CD8-positive, alpha-beta T cell (primary cell): ENCODE measurements at places on chromosomes 3 and 15.

GRCh38 chr3:24191801-24192403 lies 246.8 kb downstream of the NR1D2 start:
- no peak for DNase-seq

GRCh38 chr15:49190586-49190985 lies 20.5 kb downstream of the GALK2 start:
- DNase-seq, result no peak

- no peak for DNase-seq
These were observed 156.7 kb downstream of the RAB11A start for GRCh38 chr15:66025972-66026371.

DNA sequence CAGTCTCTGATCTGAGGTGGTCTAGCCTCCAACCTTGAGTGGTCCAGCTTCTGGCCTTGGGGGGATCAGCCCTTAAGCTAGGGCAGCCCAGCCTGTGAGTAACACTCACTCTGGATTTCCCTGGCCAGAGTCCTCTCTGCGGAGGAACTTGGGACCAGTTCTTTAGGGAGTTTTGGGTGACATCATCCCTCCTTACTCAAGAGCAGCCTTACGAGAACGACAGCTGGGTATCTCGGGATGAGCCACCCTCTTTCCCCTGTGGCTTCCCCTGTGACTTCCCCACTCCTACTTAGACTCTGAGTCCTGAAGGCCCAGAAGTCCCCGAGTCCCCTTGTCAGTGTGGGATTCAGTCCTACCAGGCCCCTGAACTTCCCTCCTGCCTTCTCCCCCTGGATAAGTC lies 10.2 kb upstream of the PLXND1 start:
- no peak for DNase-seq

GRCh38 chr15:72451224-72451623 lies 22.9 kb upstream of the ARIH1 start:
- no peak for DNase-seq

GRCh38 chr3:77370413-77370812 lies 330.5 kb downstream of the ROBO2 start:
- no peak for DNase-seq

DNA sequence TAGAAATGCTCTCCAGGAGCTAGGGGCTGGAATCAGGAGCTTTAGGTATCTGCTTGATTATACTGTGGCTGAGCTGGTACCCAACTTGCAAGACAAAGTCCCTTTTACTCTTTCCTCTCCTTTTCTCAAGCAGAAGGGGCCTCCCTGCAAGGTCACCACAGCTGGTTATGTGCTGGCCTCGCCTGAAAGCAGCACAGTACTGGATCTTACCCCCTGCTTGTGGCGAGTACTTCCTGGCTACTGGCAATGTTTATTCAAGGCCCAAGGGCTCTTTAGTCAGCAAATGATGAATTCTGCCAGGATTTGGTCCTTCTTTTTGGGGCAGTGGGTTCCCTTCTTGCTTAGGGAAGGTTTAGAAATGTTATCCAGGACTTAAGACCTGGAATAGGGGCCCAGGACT lies 234.6 kb downstream of the RAP2B start:
- no peak for DNase-seq

DNA sequence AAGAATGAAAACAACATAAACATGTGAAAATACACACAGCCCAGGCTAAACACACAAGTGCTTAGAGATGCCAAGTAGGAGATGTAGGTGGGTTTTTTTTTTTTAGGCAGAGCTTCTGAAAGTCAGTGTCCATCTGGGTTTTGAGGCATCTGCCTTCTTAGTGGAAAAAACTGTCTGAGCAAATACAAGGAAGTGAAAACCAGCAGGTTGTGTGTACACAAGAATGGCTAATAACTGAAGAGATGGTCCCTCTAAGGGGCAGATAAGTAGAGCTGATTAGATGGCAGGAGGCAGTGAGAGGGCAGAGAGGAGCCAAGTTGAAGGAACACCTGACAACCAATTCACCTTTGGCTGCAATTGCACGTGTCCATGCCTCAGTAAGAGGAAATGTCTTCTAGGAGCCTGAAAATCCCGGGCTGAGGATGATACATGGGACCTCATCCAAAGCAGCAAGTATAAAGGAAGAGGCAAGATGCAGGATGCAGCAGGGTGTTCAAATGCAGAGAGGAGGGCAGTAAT lies 34.9 kb downstream of the CYP19A1 start:
- DNase-seq, result no peak

- no peak for DNase-seq
These were observed 227.7 kb upstream of the PEX5L start for GRCh38 chr3:180264479-180264878.

DNA sequence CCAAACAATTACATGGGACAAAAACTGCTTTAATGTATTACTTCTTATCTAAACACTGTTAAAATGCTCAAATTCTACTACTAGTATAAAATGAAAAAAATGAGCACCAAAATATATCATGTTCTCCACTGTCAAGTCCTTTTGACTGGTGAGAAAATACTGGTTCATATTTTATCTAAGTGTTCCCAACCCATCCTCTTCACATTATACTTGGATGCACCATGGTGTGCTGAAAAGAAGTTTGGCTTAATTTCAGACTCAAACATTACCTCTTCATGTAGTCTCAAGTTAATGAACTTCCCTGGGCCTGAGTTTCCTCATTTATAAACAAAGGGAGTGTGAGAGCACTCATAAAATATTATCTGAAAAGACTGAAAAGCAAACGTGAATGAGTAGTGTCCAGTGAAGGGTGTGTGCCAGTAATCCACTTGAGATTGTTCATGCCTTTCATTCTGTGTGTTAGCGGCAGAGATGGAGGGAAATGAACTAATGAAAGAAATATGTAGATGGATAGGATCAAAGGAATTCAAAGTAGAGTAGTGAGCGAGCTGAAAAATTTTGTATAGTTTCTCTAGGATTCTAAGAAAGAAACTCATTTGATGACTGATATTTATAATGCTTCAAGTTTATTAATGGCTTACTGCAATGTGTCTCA lies 263.2 kb downstream of the NLGN1 start:
- DNase-seq, result no peak

- no peak for DNase-seq
These were observed 44.2 kb downstream of the GSK3B start for GRCh38 chr3:120049881-120050539.

DNA sequence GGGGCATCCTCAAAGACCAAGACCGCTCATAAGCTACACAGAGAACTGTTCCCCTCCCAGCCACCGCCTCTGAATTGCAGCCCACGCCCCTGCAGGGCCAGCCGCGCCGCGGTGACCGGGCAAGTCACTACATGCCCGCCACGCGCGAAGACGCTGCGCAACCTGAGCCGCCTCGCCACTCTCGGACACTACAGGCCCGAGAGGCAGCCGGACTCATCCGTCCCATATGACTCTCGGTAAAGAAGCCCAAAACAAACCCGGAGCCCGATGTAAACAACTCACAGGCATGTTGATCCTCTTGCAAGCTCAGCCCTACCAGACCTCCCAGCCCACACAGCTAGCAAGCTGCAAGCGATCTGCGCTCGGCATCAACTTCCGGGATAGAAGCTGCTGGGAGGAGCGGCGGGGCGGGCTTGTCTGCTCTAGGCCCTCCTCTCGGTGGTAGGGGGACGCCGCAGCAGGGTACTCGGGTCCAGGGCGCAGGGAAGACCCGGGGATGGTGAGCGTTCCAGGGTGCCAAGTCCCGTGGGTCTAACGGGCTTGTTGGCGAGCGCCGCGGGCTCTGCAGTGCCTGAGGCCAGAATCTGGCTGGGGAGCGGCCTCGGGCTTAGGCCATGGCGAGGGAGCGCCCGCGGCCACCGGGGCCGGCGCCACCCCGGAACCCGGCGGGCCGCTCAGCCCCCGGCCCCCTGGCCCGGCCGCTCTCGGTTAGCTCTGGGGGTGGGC lies at the start of gene RPS27L:
TSS of gene RPS27L (minus strand) at position 360 of the 726 bp plus-strand sequence. CDS start at position 288, 72 bp downstream.
- peak; percentile 89 for DNase-seq

GRCh38 chr3:111246967-111247760 lies 175.5 kb downstream of the NECTIN3 start:
- no peak for DNase-seq

DNA sequence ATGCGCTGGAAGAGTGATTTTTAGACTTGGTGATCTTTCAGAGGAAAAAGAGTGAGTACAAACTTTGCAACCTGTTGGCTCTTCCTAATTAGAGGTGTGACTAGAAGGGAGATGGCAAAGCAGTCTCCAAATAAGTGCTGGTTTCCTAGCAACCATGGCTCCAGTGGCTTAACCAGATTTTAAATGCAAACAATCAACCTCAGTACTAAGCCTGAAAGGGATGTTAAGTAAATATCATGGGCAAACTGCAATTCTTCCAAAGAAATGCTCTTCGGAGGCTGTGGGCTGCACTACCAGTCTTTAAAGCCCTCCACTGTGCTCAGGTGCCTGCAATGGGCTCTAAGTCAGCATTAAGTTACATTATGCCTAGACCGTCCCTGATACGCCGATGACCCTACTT lies 678.1 kb upstream of the CCDC54 start:
- DNase-seq, result no peak

- DNase-seq, result no peak
These were observed 527.9 kb upstream of the TBL1XR1 start for GRCh38 chr3:177725165-177725564.

GRCh38 chr3:53073553-53074365 lies 27.9 kb upstream of the SFMBT1 start:
- DNase-seq, result no peak

DNA sequence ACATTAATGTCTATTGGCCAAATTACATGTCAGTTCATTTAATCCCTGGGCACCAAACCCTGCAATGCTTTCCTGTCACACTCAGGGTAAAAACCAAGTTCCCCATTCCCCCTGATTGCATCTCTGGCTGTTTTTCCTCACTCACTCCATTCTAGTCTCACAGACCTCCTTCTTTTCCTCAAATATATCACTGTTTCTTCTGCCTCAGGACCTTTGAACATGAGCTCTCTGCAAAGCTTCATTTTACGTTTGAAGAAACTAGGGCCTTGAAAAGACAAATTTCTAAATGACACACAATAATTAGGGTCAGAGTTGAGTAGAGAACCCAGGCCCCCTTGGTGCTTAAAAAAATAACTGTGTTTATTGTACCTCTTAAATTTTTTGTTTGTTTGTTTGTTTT lies 230.6 kb downstream of the THRB start:
- DNase-seq, result no peak

DNA sequence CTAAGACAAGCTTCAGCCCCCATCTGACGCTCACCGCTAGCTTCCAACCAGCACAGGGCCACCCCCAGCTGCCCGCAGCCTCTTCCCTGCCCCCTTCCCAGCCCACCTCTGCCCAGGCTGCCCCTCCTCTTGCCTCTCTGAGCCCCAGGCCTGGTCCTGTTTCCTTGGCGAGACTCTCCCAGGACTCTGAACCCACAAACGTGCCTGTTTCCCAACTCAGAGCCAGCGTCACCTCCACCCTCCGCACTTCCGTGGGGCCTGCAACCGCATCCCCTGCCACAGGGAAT lies 35.0 kb downstream of the ZXDC start:
- no peak for DNase-seq

- DNase-seq, result no peak
These were observed 149.0 kb downstream of the PDZRN3 start for GRCh38 chr3:73475717-73476116.

DNA sequence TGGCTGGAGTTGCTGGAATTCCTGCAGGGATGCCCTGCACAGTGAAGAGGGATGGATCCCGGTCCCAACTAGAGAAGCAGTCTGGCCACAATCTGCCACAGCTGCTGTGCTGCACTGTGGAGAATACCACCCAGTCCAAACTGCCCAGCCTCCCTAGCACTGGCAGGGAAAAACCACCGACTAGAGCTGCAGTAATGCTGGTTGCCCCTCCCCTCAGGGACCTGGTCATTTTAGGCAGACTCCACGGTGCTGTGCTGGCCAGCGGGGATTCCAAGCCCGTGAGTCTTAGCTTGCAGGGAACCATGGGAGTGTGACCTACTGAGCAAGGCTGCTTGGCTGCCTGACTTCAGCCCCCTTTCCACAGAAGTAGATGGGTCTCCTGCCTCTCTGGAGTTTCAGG lies 478.0 kb upstream of the ATP11B start:
- DNase-seq, result no peak

DNA sequence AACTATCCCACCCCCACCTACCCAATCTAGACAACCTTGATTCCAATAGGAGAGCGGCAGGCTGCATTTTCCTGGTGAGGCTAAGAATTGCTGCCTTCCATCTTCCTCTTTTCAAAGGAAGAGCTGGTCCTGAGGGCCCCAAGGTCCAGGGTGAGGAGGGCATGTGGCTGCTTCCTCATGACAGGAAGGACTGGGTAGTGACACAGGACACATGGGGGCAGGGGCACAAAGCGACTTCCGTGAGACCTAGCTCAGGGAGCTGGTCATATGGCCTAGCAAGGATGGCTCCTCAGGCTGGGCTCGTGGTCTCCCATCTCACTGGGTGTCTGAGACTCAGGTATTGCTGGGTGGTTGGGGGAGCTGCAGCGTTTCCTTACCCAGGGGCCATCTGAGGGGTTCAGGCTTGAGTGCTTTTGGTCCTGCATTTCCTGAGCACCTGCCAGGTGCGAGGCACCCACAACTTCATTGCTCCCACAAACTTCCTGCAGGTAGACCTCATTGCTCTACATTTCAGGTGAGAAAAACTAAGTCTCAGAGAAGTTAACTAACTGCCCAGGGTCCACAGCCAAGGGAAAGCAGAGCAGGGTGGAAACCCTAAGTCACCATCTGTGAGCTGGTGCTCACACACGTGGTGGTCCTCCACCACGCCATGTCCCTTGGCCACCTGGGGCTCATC lies 160.0 kb upstream of the TLE3 start:
- DNase-seq, result no peak

DNA sequence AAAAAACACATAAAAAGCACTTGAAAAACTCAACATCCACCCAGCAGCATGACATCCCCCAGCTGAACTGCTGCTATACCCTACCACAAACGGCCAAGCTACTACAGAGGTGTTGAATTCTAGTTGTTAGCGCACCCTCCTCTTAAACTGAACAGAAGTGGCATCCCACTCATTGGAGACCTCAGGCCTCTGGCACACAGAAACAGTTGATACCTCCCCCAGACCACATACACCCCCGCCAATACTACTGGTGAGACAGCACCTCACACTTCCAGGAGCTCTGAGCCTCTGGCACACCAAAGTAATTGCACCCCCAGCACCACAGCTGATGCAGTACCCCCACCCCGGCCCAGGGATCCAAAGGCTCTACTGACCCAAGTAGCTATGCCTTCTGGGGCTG lies 190.2 kb downstream of the SCAPER start:
- DNase-seq, result no peak

DNA sequence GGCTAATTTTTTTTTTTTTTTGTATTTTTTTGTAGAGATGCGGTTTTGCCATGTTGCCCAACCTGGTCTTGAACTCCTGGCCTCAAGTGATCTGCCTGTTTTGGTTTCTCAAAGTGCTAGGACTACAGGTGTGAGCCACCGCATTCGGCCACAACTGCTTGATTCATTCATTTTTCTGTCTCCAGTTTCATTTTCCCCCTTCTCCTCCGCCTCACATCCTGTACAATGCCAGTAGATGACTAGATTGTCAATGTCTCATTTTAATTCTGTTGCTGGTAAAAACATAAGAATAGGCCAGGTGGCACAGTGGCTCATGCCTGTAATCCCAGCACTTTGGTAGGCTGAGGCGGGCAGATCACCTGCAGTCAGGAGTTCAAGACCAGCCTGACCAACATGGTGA lies 12.0 kb upstream of the ZNF592 start:
- DNase-seq, result peak; percentile 75
